ENCODE measurements at places on chromosomes 4 and X. TPM values are rescaled to one million over a fixed set of nuclear protein-coding genes. Genes with fewer than 3 reads are reported as not detected.

MAOB gene
- total RNA-seq: 7.6 TPM

CTAG1A gene
- total RNA-seq: not detected

CXorf49B gene
- total RNA-seq: not detected

CYBB gene
- total RNA-seq: not detected

KLHL13 gene
- total RNA-seq: 21.2 TPM

Data from mesangial cell (primary cell).